ENCODE measurements at places on chromosomes 3 and 15.

DNA sequence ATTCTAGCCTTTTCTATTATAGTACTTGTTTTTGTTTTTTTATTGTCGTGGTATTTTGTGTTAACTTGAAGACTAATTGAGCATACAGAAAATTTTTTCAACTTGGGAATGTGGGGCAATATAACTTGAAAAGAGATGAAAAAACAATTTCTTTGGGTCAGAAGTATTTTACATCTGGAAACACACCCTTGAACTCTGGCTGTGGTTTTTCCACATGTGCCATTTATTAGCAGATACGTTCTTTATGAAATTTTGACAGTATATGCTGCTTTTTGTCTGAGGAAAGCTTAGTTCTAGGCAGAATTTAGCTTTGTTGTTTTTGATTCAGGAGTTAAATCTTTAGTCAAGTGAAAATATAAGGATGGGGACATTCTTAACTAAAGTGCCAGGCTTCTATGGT lies 44.7 kb downstream of the TCF12 start:
- DNase-seq, result no peak

DNA sequence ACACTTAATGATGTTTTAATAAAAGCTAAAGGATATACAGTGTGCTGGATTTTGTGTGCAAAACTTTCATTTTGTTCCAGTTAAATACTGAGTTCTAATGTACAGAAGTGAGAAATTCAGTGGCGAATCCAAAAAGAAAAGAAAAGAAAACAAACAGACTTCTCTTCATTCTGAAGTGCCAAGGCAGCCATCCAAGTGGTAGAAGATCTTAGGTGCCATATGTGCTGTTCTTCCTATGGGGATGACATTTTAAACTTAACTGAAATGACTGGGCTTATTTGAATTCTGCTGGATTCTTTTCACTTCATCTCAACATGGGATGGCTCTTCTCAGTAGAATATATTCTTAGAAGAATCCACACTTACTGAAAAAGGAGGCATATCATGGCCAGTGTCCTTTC lies 416.5 kb downstream of the ROBO2 start:
- no peak for DNase-seq

- DNase-seq, result no peak
These were observed 1.4 kb upstream of the CPOX start for GRCh38 chr3:98594628-98595324.

DNA sequence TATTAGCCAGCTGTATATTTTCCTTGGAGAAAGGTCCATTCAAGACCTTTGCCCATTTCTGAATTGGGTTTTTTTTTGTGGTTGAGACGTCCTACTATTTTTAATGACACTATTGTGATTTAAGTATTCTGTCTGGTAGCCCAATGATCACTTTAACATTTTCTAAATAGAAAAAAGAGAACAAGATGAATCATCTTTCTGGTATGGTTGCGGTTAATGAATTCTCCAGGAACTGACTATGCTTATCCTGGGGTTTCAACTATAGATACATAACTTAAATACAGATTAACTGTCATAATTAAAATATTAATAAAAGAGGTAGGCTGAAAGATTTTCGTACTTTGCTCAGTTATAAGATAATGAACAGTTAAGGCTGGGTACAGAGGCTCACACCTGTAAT lies 51.9 kb downstream of the PBRM1 start:
- DNase-seq, result no peak

DNA sequence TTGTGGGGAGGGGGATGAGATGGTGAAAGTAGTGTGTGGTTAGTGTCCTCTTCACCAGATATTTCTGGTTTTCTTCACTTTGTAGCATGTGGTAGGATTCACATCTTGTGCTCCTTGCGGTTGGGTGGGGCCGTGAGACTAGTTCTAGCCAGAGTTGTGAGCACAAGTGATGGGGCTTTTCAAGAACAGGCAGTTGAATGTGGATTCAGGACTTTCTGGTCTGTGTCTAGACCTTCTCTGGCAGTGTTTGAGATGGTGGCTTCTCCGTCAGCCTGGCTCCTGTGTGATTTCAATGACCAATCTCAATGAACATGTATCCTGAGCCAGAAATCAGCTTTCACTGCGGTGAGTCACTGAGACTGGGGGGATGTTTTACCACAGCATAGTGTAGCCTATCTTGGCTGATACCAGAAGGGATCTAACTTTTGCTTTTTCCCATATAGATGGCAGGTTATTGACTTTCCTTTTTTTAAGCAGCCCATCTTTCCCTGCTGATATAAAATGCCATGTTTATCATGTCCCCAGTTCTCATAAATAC lies 82.6 kb downstream of the RPLP1 start:
- DNase-seq, result no peak

DNA sequence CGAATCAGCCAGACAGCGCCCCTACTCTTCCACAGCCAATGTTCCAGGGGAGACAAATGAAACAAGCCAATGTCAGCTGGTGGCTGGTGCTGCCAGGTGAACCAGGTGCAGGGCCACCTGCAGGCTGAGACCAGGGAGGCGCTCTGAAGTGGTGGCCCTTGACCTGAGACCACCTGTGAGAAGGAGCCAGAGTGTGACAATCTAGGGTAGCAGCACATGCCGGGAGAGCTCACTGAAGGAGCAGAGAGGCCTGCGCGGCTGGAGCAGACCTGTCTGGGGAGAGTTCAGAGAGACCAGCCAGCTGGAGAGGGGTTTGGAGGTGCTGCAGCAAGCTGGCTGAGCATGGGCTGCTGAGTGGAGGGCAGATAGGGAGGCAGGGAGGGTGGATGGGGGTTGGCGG lies 693 bp upstream of the STAB1 start:
- DNase-seq, result no peak

GRCh38 chr3:141441381-141442364 lies 45.2 kb upstream of the RASA2 start:
- peak; percentile 44 for DNase-seq

DNA sequence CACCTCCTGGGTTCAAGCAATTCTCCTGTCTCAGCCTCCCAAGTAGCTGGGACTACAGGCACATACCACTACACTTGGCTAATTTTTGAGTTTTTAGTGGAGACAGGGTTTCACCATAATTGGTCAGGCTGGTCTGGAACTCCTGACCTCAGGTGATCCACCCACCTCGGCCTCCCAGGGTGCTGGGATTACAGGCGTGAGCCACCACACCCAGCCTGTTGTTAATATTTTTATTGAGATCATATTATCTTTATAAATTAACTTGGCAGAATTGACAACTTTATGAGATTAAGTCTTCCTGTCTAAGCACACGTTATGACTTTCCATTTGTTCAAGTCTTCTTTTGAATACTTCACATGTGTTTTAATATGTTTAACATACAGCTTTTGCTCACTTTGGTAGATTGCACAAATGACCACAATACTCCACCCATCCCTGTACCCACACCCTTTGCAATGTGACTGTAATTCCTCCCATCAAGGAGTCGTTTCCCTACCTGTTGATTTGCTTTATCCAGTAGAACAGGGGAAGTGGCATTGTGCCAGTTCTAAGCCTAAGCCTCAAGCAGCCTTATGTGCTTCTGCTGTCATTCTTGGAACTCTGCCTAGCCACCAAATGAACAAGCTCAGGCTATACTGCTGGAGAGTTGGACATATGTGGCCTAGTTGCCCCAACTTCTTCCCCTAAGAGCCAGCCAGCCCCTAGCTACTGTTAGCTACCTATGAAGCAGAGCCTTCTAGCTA lies 8.2 kb downstream of the XYLB start:
- DNase-seq, result peak; percentile 44
